ENCODE measurements at places on chromosomes 1 and 21. TPM values are rescaled to one million over a fixed set of nuclear protein-coding genes. Genes with fewer than 3 reads are reported as not detected.

Gene TTC34
- total RNA-seq = 0.58 TPM

Gene LCE2B
- not detected for total RNA-seq

Gene LCE1A
- total RNA-seq = not detected

Gene RBM15
- total RNA-seq = 36.9 TPM

Gene FCRL5
- 0.05 TPM for total RNA-seq

Gene DEPDC1
- total RNA-seq = not detected

Gene RHD
- not detected for total RNA-seq

Gene NES
- total RNA-seq = 13.9 TPM

Gene FOXD3
- 2.2 TPM for total RNA-seq

Gene SDC3
- total RNA-seq = 49.8 TPM

Gene OR2T11
- not detected for total RNA-seq

Gene CHI3L2
- 13.1 TPM for total RNA-seq

Gene SELENOF
- total RNA-seq = 120 TPM
